Stimulated activated CD8-positive, alpha-beta memory T cell treated with anti-CD3 and anti-CD28 coated beads, Interleukin-2, amount 100 ng/mL, for 1 hour (primary cell): ENCODE measurements at places on chromosomes 13 and 19.
A peak's percentile ranks its signal among the peaks of the same experiment; 100 is the strongest.

- DNase-seq = no peak
These were observed 71.8 kb downstream of the CDADC1 start for GRCh38 chr13:49319551-49319950.

- no peak for DNase-seq
These were observed 1.9 kb downstream of the TPM4 start for GRCh38 chr19:16077984-16078758.

GRCh38 chr13:21567714-21568113 lies 36.3 kb downstream of the MICU2 start:
- DNase-seq = no peak

- DNase-seq = no peak
These were observed 25.2 kb upstream of the HIF3A start for GRCh38 chr19:46271481-46272197.

DNA sequence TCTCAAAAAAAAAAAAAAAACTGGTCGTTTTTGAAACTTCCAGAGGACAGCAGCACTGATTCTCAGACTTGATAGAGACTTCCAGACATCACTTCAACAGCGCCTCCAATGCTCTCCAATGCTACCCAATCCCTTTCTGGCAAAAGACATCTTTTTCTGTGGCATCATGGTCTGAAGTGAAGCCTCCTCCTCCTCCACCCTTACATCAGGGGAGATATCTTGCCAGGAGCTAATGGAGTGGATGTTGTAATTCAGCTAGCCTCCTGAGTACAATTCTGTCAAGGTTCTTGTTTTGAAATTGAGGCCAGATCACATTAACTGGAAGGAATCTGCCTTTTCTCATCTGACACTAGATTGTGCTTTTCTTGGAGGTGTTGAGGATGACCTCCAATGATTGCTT lies 24.2 kb downstream of the FXYD5 start:
- DNase-seq = no peak

- no peak for DNase-seq
These were observed at the start of gene JSRP1 for GRCh38 chr19:2255982-2256685. Gene JSRP1, minus strand, starts transcription at chr19:2256417. Its CDS starts 1,103 bp downstream, at chr19:2255314.

DNA sequence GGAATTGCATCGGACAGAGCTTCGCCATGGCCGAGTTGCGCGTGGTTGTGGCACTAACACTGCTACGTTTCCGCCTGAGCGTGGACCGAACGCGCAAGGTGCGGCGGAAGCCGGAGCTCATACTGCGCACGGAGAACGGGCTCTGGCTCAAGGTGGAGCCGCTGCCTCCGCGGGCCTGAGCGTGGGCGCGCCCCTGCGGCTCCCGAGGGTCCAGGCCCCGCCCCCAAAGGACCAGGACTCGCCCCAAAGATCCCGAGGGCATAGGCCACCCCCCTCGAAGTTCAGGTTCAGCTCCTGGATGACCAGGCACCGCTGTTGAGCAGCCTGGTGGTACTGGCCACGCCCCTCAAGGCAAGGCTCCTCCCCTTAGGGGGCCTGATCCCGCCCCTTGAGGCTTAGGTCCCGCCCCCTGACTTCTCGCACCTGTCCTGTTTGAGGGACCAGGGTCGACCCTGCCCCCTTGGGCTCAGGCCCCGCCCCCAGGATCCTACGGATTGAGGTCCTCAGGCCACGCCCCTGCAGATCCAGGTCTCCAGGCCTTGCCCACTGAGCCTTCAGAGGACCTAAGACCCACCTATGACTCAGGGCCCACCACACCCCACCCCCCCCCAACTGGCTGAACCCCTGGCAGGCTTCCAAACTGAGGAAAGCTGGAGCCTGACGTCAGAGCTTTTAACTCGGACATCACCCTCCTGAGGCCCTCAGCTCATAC lies 43.1 kb downstream of the CYP4F22 start:
- DNase-seq = peak; percentile 60

- no peak for DNase-seq
These were observed 34.3 kb upstream of the STARD13 start for GRCh38 chr13:33319859-33320258.

DNA sequence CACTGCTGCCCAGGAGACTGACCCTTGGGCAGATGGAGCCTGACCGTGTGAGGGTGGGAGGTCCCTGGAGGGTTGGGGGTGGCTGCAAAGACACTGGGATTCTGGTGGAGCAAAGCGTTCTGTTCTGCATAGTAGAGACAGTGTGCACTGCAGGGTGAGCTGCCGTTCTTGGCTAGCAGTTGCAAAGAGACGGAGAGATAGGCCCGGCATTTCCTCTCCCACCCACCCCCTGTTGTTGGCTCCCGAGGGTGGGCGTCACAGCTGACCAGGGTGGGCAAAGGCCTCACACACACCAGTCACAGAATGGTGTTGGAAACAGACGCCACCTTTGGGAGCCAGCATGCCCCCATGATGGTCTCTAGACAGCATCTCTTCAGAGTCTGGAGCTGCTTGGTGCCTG lies 11.4 kb downstream of the TMEM255B start:
- DNase-seq = no peak

DNA sequence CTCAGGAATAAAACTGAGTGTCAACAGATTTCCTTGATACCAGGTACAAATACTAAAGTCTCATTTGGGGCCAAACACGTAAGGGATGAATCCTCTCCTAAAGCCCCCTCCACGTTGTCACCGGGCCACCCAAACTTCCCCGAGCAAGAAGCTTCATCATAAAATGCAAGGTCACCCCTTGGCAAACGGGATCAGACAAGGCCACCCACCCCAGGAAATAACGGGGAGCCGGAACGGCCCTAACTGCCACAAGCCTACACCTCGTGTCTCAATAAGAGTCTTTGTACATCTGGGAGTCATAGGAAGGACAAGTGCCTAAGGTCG lies 717 bp downstream of the EEF2 start:
- DNase-seq = no peak

DNA sequence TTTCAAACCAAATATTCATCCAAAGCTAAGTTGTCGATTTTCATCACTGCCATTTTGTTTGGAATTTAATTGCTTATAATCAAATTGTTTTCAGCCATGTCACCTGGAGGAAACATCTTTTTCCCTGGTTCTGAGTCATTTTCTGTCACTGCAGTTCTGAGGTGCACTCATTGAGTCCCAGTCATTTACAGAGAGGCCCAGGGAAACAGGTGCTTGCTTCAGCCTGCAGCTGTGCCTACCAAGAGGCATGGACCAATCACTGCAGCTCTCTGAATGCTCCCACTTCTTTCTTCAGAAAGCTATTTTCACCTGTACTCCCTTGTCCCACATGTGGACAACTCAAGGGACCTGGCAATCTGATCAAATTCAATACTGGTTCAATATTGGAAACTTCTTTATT lies 308.1 kb downstream of the COG6 start:
- DNase-seq = no peak
